ENCODE measurements at places on chromosomes 6 and 20.

DNA sequence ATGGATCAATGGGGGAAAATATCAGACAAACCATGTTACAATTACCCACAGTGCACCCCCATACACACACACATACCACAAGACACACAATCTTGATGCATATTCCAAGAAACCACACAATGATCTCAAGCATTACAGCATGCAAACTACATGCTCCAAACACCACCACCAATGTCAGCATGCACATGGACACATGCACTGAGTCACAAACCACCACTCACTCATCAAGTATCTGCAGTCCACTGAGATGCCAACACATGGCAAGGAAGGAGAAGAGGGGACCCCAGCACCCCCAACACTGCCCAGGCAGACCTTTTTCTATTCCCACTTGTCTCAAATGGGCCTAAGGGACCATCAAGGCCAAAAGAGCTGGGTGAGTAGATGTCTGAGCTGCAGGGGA is 91.6 kb downstream of the PREX1 start:
- no peak for DNase-seq

GRCh38 chr6:4620284-4621151 is 155.7 kb upstream of the CDYL start:
- no peak for DNase-seq

- DNase-seq, result peak; percentile 95
Observed at GRCh38 chr20:59032023-59032712, at the start of gene ATP5F1E. Gene ATP5F1E (minus strand): TSS chr20:59032335. CDS start chr20:59032251, 84 bp downstream.

DNA sequence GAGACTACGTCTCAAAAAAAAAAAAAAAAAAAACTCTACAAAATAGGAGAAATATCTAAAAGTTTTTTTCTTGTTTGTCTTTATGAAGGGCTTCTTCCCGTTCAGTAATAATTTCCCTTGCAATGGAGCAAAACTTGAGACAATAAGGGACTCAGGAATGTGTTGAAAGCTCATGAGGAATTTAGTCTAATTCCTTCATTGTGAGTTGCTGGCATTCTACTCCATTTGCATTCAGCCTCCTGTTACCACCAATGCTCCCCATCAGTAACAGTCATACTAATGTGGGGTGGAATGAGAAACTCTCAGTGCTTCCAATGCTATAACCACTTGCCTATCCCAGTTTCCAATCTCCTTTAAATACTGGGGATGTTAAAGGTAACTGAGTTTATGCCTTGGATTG is 576.7 kb upstream of the AGPAT4 start:
- no peak for DNase-seq

DNA sequence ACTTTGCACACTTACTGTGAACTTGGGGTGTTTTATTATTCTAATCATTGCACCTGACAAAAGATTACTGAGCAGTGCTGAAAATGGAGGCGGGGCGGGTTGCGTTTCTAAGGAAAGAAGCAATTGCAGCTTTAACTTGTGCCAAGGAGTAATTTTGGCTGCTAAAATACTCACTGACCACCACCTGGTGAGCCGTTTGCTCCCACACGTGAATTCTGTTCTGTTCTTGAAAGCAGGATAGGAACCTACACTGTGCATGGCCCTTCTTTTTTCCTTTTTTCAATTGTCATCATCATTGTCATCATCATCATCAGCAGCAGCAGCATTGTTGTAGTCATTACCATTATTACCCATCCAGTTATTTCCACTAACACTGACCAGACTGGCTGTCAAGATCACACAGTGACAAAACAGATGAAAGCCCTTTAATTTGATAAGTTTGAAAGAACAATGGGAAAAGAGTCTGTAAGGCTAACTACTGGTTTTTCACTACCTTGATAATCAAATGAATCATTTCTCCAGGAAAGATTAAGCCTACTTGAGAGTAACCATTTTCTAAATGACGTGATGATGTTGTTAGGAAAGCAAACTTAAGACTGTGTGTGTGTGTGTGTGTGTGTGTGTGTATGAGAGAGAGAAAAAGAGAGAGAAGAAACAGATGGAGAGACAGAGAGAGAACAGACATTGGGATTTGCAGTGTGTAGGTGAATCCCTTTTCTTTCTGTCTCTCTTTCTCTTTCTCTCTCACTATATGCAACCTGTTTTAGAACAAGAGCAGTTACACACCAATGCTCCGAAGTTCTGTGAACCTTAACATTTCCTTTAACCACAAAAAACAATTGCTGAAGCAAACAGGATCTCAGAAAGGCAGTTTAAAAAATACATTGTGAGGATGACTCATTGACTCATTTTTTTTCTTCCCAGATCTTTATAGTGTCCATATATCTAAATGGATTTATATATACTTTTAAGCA is 3.8 kb downstream of the RIPOR2 start:
- no peak for DNase-seq

GRCh38 chr6:2871953-2872352 is 30.3 kb upstream of the SERPINB1 start:
- DNase-seq, result no peak

GRCh38 chr6:51562198-51562597 is 525.2 kb downstream of the PKHD1 start:
- no peak for DNase-seq

- no peak for DNase-seq
Observed at GRCh38 chr6:129749749-129750120, 39.8 kb upstream of the ARHGAP18 start.

GRCh38 chr6:158808941-158809678 is 10.1 kb downstream of the EZR start:
- DNase-seq, result no peak

DNA sequence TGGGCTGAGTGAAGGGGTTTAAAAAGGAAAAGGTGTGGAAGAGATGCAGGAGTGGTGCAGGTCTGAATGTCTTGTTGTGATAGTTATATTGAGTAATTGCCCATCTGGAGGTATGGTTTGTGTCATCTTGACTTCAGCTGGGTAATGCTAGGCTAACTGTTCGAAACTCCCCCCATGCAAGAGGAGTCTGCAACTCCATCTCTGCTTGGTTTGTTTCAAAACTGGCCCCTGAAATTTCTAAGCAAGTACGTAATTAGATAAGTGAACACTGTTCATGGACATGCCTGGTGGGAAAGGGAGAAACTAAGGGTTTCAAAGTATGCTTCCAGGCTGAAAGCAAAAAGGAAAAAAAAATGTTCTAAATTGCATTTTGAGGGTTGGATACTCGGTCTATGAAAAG is 17.1 kb downstream of the TTK start:
- no peak for DNase-seq

GRCh38 chr20:63417738-63418120 is 54.7 kb downstream of the KCNQ2 start:
- no peak for DNase-seq

GRCh38 chr20:50318710-50319109 is 128.1 kb downstream of the CEBPB start:
- DNase-seq, result no peak

DNA sequence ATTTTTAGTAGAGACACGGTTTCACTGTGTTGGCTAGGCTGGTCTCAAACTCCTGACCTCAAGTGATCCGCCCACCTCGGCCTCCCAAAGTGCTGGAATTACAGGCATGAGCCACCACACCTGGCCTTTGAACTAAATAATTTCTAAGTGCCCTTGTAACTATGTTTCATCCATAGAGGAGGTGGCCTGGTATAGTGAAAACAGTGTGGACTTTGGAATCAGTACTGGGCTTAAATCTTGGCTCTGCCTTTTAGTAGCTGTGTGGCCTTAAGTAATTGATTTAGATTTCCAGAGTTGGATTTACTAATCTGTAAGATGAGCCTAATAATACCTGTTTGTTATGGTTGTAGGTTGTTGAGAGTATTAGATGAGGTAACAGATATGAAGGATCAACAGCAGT is 14.2 kb upstream of the TGM3 start:
- DNase-seq, result no peak

DNA sequence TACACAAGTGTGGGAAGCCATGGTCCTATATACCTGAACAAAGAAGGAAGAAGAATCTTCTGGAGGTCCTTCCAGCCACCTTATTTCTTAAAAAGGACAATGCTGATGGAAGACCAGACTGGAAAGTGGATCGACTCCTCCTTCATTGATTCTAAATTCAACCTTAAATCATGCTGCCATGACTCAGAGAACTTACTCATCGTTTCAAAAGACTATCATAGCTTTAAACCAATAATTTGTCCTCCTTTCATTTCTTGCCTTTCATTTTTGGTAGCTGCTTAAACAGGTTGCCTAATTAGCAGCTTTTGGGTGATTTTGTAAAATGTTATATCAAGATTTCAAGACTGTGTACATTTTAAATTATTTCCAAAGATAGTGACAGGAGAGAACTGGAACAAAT is 60.8 kb downstream of the RTN4IP1 start:
- no peak for DNase-seq

GRCh38 chr6:28211840-28212509 is 13.1 kb upstream of the ZSCAN9 start:
- no peak for DNase-seq

DNA sequence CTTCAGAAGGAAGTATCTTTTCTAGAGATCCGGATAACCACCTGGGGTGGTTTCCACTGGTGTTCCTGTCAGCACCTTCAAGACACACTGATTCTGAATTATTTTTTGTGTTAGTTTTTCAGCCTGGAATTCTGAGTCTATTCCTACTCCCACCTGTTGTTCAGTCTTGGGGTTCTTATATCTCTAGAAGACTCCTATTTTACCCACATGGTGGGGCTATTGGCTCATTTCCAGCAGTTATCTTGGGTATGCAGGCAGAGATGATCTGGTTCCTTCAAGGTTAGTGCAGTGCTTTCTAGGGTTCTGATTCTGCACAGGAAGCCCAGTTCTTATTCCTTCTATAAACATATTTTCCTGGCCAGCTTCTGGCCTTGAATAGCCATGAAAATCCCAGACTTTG is 175.6 kb upstream of the PDE7B start:
- DNase-seq, result peak; percentile 11

DNA sequence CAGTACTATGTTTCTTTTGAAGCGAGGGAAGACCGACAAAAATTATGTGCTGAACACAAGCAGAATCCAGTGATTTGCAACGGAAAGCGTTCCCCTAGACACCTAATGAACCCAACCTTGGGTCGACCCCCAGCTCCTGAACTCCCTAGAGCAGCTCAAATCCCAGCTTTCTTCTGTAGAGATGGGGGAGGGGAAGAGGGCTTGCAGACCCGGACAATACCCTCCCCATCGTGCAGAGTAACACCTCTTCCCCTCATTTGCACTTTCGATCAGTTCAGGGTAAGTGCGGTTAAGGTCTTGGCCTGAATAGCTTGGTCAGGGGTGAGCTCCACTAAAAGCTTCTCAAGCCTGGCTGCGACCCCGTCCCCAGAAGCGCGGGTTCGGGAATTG is 404 bp downstream of the CEP162 start:
- no peak for DNase-seq

- no peak for DNase-seq
Observed at GRCh38 chr6:13913226-13914001, 11.3 kb upstream of the RNF182 start.

- peak; percentile 7 for DNase-seq
Observed at GRCh38 chr6:151716526-151716932, 91.0 kb upstream of the ESR1 start.

DNA sequence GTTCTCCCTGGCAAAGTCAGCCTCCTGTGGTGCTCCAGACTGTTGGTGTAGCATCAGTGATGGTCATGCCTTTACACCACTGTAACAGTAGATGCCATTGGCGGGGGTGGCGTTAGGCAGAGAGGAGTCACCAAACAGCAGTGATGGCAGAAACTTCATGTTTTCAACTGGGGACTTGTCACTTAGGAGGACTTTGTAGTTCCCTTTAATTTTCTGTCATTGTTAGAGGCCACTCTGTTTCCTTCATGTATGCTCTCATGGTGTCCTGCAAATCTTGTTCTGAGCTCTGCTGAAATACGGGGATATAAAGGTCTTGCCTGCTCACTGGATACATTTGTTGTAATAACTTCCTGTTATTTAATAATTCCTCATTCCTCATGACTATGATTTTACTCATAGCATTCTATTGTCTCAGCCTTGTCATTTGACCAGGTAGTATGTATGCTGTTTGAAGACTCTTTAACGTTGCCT is 4.6 kb downstream of the MAP3K4 start:
- no peak for DNase-seq

GRCh38 chr6:122005661-122006060 is 393.8 kb upstream of the HSF2 start:
- no peak for DNase-seq

GRCh38 chr20:39630215-39630908 is 668.2 kb downstream of the DHX35 start:
- no peak for DNase-seq

GRCh38 chr6:15623276-15624116 is 39.3 kb downstream of the DTNBP1 start:
- DNase-seq, result no peak

DNA sequence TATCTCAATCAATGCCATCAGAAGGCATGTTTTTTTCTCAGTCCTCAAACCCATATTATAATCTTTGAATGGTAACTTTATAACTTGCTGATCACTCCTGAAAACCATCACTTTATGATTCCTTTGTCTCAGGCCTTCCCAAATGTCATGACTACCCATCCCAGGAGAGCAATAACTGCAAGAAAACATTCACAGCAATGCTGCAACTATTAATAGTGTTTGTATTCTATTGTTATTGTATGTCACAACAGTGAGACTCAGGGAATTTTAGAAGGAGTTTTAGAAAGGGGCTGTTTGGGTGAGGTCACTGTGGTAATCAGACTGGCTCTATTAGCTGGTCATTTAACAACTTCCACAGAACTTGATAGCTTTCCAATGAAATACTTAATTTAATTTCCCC is 301.4 kb upstream of the TBX18 start:
- DNase-seq, result no peak
